MCF 10A (cell line): ENCODE measurements at places on chromosomes 1 and 21. TPM values are rescaled to one million over a fixed set of nuclear protein-coding genes. Genes with fewer than 3 reads are reported as not detected.

Gene CD5L
- not detected in 2 replicates for total RNA-seq

Gene ANGPTL7
- not detected in 2 replicates for total RNA-seq

Gene SPEN
- 44.2 and 50.6 TPM in 2 replicates for total RNA-seq

Gene AHCYL1
- total RNA-seq, result 104 and 106 TPM in 2 replicates

Gene AMY1B
- not detected in 2 replicates for total RNA-seq

DNA sequence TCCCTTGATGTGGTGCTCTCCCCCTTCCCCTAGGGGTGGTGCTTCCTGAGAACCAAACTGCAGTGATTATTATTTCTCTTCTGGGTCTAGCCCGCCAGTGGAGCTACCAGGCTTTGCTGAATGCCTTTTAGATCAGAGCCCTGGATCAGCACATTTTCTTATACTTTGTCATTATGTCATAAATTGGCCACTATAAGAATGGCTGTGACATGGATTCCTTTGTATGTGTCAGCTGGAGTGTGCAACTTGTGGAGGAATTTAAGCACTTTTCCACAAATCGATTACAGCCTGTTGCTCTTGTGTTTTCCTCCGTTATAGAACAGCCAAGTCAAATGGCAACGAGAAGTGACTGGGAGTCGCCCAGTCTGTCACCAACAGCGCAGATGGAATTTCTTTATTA is 273.3 kb downstream of the DUSP10 start:
- DNase-seq, result no peak

- no peak for DNase-seq
These were observed 124.3 kb downstream of the ATG4C start for GRCh38 chr1:62908168-62908695.

- no peak for DNase-seq
These were observed 26.2 kb downstream of the TRIM67 start for GRCh38 chr1:231188072-231188471.

DNA sequence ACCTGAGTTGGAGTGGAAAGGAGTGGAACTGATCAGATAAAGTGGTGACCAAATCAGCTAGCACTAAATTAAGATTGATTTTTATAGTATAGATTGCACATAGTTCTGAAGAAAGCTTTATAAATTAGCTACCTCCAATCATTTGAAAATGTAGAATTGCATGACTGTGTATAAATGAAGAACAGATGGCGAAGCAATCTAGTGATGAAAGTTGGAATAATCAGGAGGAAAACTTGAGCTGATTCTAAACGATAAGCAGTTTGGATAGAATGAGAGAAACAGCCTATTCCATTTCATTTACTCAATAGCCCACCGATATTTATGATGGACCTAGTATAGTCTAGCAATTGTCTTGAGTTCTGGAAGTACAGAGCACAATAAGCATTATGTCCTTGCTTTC is 661.5 kb downstream of the PLA2G4A start:
- no peak for DNase-seq

DNA sequence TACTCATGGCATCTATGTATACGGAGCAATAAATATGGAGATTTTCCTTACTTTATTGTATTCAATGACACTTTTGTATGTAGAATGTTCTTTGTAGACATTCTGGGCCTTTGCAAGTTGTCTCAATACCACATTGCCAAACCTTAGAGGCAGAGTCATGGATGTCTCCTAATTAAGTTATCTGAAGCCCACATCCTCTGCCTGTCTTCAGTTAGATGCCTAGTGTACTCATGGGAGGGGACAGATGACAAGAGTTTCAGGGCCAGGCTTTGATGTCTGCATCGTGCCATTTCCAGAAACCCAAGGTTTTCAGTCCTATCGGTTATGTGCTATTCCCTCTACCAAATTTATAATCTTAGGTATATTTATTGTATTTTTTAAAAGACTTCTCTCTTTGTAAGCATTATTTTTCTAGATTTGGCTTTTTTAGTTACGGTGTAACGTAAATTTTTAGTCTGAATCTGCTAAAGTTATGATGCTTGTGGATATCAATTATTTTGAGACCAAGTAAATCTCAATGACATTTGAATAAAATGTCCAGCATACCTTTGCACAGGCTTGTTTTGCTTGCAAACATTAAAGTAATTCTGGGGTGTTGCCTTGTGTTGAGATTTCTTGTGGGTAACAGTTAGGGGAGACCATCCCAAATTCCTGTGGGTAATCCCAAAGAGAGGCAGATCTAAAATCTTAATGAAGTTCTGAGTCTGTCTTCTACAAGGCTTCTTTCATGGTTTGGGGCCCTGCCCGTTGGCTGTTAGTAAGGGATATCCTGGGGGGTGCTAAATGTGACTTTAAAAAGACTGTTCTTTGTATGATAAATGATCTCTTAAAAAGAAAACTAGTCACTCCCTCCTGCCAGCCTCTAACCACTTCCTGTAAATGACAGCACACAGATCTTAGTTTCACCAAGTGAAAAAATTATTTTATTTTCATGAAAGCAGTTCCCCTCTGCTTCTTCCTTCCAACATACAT is 8.0 kb upstream of the MACF1 start:
- no peak for DNase-seq

GRCh38 chr1:54318246-54318814 is 87.9 kb downstream of the SSBP3 start:
- DNase-seq, result no peak

GRCh38 chr1:224735159-224735558 is 119.0 kb downstream of the CNIH3 start:
- no peak for DNase-seq

DNA sequence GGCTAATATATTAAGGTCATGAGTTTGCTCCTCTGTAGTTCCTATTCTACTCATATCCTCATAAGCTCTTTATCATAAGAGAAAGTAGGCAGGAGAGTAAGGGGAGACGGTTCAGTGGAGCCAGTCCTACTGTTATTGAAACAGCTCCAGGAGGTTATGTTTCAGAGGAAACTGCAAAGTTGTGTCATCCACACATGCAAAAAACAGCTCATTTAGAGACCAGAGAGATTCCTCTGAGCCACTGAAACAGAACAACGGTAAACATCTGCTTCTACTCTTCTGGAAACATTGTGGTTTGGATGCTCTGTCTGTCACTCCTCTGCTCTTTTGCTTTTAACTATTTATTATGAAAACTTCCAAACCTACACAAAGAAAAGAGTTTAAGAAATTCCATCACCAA is 66.3 kb upstream of the PPP2R5A start:
- no peak for DNase-seq

- DNase-seq, result peak; percentile 95
These were observed 11.1 kb upstream of the SLC30A1 start for GRCh38 chr1:211589782-211590721.

GRCh38 chr1:178575611-178576361 is 62.9 kb downstream of the TEX35 start:
- DNase-seq, result no peak

- peak; percentile 94 for DNase-seq
These were observed 19.7 kb upstream of the GALNT2 start for GRCh38 chr1:230047114-230047865.

DNA sequence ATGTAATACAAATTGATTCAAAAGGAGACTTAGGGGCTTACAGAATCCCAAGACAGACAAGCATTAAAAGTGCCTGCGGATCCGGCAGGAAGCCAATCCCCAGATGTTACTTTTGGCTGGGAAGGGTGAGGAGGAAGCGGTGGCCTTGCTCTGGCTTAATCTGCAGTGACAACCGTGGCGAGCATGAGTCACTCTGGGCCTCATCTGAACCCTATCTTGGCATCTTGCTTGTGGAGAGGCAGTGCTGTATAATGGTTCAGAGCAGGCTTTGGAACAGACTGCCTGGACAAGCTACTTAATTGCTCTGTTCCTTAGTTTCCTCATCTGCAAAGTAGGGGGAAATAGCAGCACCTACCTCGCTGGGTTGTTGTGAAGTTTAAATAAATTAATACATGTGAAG is 74.1 kb downstream of the XCL2 start:
- peak; percentile 90 for DNase-seq

- DNase-seq, result peak; percentile 30
These were observed 61.2 kb downstream of the ST6GALNAC5 start for GRCh38 chr1:76928522-76928921.

- DNase-seq, result peak; percentile 62
These were observed 470 bp downstream of the TNR start for GRCh38 chr1:175742790-175743459.

GRCh38 chr21:42830456-42831455 is 48.6 kb downstream of the WDR4 start:
- DNase-seq, result no peak

DNA sequence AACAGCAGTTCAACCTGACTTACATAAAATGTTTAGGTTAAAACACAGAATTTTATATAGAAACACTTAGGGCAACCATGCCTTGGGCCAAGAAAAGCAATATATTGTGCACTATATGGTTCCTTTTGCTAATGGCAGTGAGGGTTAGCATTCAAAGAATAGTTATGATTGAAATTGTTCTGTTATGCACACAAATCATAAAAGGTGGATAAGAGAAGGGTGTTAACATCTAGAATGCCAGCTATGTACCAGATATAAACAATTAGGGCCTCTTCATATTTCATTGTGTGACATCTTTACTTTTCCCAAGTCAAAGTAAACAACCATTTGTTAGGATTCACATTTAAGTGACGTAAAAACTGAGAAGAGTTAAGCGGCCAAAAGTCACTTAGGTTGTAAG is 308.0 kb upstream of the B3GALT2 start:
- DNase-seq, result no peak

GRCh38 chr1:113168946-113169345 is 95.9 kb downstream of the LRIG2 start:
- DNase-seq, result no peak

DNA sequence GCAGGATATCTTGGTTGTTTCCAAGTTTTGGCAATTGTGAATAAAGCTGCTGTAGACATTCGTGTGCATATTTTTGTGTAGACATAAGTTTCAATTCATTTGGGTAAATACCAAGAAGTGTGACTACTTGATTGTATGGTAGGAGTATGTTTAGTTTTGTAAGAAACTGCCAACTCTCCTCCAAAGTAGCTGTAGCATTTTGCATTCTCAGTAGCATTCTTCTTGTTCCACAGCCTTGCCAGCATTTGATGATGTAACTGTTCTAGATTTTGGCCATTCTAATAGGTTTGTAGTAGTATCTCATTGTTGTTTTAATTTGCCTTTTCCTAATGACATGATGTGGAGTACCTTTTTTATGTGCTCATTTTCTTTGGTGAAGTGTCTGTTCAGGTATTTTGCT is 38.6 kb upstream of the PLA2G4A start:
- DNase-seq, result no peak

DNA sequence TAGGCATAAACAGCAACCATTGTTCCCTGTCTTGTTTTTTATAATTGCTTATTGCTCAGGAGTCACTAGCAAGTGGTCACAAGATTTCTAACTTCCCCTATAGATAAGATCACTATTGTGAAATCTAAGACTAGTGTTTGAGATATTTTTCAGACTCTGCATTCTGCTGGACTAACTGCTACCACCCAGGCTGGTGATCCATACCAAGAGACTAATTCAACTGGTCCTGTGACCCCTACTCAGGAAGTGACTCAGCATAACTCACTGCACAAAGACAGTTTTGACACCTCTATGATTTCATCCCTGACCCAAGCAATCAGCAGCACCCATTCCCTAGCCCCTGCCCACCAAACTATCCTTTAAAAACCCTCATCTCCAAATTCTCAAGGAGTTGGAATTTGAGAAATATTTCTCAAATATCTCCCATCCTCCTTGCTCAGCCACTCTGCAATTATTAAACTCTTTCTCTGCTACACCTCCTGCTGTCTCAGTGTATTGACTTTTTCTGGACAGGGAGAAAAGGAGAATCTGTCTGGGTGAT is 52.7 kb downstream of the TRIM33 start:
- peak; percentile 24 for DNase-seq

- no peak for DNase-seq
These were observed 46.2 kb downstream of the URB2 start for GRCh38 chr1:229672246-229672645.
